ENCODE measurements at places on chromosomes 12 and 14.

DNA sequence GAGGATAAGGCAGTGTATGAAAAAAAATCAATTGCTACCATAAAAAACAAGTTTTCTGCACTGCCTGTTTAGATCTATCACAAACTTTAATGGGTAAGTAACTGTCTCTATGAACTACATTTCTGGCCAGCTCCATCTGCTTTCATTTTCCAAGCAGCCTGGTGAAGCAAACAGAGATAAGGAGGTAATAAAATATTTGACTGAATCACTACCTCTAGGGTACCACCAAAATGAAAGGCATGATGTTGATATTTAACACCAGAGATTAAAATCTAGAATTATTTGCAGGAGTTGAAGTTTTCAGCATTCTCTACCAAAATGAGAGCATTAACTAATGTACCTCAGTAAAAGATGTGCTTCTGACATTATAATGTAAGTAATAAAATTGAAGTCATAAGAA is 863.5 kb upstream of the MGAT4C start:
- DNase-seq, result no peak

DNA sequence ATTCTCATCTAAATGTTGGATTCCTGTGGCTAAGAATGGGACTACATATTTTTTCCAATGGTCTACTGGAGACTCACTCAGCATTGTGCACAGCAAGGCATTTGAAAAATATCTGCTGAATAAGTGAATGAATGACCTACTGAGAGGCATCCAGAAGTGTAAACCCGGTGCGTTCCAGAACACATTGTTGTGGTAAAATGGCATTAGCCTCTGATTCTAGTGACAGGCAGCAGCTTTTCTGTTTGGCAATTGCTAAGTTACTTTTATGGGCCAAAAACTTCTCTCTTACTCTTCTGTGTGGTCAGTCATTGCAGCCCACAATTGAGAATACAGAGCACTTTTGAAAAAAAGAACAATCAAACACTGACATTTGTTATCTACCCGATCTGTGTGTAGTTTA is 36.5 kb downstream of the WIF1 start:
- DNase-seq, result no peak

DNA sequence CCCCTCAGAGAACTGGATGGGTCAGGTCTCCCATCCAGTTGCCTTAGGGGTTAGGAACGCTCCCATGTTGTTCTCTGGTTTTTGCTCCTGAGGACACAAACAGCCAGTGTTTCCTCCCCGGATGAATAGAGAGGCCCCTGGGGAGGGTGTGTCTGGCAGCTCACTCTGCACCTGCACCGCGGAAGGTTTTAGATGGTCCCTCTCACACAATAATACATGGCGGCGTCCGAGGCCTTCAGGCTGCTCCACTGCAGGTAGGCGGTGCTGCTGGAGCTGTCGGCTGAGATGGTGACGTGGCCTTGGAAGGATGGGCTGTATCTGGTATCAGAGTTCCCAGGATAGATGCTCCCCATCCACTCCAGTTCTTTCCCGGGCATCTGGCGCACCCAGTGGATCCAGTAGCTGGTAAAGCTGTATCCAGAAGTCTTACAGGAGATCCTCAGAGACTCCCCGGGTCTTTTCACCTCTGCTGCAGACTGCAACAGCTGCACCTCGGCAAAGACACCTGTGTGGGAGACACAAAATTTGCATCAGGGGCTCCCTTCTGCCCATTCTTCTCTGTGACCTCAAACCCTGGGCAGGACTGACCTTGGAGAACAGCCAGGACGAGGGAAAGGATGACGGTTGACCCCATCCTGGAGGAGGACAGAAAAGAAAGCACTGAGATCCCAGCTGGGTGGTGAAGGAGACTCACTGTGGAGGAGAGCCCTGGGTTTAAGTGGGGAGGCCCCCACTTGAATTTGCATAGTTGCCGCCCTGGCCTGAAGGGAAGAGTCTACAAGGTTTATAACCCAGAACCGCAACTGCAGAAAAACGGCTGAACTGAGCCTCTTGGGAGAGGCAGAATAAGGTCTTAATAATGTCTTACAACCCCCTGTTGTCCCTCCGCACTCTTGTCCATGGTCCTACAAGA is 1324.8 kb downstream of the TMEM121 start:
- no peak for DNase-seq

- DNase-seq, result no peak
Observed at GRCh38 chr12:18443768-18444437, 182.6 kb downstream of the PIK3C2G start.

DNA sequence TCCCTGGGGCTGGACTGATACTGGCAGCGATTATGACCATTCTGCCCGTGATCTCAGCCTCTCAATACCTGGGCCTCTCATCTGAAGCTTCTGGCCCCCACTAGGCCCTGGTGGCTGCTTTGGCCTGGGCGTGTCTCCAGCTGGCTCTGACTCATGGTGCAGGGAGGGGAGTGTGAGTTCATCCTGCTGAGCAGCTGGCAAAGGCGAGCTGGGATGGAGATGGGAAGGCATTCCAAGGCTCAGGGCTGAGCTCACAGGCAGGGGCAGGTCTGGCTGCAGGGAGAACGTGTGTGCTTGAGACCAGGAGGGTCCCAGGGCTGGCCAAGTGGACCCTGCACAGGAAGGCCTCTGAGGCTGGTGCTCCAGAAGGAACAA is 221.8 kb downstream of the TMEM121 start:
- DNase-seq, result no peak

DNA sequence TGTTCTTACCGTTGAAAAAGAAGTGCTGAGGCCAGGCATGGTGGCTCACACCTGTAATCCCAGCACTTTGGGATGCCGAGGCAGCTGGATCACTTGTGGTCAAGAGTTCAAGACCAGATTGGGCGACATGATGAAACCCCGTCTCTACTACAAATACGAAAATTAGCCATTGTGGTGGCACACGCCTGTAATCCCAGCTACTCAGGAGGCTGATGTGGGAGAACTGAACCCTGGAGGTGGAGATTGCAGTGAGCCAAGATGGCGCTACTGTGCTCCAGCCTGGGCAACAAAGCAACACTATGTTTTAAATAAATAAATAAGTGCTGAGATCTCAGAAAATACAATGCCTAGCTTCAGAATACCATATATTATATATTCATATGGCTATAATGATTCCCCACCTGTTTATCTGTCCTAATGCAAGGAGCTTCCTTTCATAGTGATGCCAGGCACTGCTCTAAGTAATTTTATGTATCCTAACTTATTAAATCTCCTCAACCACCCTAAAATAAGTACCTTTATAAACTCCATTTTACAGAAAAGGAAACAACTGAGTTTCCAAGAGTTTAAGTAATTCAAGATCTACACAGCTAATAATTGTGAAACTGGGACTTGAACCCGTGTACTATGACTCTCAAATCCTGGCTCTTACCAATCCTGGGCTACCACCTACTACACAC is 7.3 kb downstream of the PHLDA1 start:
- no peak for DNase-seq

DNA sequence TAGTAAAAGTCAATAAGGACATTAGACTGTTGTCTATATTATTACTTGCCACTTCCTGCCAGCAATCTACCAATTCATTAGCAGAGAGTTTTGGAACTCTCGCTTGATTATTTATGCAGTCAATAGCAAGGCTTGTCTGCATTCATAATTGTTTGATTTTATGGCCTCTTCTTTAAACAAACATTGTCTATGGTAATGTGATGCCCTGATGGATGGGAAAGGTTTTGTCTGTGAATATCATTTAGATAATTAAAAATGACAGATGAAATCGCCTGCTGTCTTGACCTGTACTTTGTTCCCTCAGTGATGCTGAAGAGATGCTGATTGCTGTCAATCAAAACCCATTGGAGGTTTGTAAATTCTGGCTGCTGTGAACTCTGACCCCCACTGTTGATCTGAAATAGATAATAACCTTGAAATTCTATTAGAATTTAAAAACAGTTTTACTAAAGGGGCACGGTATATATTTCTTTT is 455.3 kb downstream of the NPAS3 start:
- DNase-seq, result no peak

- DNase-seq, result no peak
Observed at GRCh38 chr14:50342221-50343078, 30.3 kb downstream of the DMAC2L start.

- DNase-seq, result no peak
Observed at GRCh38 chr14:99670361-99671234, 13.5 kb upstream of the CYP46A1 start.

DNA sequence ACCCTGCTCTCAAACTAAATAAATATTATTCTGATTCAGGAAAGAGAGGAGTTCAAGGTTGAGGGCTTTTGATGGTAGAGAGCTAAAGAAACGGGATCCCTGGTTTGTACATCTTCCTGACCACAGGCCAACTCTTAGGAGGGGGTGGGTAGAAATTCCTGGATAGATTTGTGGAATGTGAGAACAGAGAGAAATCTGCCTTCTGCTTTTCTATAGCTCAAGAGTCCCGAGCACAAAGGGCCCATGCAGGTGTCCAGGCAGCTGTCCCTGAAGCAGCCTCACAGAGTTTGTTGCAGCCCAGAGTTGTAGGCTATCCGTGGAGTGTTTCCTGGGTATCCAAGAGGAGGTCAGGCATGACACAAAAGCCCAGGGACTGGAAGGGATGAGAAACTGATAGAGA is 198.6 kb downstream of the BCAT1 start:
- DNase-seq, result no peak

DNA sequence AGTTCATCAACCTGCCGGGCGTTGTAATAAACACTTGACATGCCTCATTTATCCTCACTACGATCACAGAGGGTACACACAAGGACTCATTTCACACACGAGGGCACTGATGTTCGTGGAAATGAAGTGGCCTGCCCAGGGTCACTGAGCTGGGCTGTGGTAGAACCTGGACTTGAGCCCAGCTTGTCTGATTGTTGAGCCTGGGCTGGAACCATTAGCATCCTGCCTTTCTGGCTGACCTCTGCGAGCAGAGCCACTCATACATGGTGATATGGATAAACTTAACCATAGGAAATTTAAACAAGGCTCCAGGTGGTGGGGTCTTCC is 16.6 kb upstream of the JDP2 start:
- no peak for DNase-seq

DNA sequence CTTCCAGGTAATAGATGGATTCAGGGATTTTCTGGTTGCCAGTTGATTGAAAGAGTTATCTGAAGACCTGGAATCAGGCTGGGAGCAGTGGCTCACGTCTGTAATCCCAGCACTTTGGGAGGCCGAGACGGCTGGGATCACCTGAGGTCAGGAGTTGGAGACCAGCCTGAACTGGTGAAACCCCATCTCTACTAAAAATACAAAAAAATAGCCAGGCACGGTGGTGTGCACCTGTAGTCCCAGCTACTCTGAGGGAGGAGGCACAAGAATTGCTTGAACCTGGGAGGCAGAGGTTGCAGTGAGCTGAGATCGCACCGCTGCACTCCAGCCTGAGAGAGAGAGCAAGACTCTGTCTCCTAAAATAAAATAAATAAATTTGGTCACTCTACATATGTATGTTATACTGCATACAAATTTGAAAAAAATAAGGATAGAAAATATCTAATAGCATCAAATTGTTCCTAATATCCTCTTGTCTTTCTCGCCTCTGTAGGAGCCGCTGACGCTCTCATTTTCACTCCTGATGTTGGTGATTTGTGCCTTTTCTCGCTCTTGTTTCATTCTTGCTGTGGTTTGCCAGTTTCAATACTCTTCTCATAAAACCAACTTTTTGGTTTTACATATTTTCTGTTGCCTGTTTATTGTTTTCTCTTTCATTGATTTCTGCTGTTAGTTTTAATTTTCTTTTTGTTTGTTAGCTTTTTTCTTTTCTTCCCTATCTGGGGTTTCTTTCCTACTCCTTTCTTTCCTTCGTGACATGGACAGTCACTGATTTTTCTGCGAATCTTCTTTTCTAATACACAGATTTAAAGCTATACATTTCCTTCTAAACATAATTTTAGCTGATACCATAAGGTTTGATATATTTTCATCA is 23.8 kb upstream of the PLD4 start:
- DNase-seq, result no peak

DNA sequence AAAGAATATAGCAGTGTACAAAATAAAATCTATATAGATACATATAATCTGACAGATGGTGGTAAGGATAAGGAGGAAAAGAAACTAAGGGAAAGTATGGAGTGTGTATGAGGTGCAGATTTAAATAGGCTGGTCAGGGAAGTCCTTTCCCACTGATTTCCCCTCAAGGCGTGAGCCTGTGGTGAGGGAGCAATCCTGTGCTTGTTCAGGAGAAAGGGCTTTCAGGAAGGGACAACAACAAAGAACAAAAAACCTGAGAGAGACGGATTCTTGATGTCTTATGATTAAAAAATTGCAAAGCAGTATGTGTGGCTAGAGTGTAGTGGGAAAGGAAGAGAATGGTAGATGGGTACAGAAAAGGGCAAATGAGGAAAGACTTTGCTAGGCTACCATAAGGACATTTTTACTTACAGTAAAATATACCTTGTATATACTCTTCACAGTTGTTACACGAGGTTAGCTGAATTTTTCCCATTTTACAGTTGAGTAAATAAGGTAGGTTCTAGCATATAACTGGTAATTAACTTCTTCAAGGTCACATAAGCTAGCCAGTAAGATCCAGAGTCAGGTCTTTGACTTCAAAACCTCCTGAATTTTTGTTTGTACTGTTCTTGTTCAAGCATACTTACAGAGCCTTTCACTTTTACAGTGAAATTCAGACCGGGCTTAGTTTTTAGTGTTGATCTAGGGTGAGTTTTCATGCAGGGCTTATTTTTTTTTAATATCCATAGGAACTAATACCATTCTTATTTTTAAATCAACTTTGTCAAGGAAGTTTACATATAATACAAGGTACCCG is 15.6 kb downstream of the CNOT2 start:
- DNase-seq, result no peak

DNA sequence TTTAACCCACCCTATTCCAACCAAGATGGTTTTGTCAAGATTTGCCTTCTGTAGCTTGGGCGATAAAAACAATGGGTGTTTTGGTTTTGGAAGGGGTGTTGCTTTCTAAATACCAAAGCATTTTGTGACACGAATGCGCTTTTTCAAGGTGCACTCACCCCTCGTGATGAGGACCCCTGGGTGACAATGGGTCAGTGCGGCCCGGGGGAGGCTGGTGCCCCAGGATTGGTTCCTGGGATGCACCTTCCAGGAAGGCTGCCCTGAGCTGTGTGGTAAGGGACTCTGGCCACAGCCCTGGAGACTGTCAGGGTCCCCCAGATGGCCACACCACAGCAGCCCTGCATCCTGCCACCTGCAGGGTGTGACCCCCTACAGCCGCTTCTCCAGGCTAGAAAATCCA is 180.6 kb upstream of the MYL2 start:
- no peak for DNase-seq

- DNase-seq, result no peak
Observed at GRCh38 chr14:56273951-56274350, 155.7 kb downstream of the PELI2 start.

DNA sequence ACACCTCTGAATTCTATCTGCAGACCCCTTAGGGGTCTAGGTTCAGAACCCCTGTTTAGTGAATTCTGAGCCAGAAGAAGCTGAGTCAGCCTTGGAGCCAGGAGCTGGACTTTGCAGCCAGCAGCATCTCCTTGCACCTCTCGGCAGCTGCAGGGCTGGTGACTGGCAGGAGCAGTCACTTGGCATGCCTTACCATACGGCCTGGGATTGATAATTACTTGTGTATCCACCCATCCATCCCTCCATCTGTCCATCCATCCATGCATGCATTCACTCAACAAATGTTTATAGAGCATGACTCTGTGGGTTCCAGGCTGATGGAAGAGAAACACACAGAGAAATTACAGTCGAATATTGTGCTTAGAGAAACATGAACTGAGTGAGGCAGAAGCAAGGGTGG is 67.5 kb upstream of the PRIMA1 start:
- DNase-seq, result no peak

GRCh38 chr12:125402874-125403789 is 337.9 kb downstream of the AACS start:
- DNase-seq, result no peak

GRCh38 chr12:128388461-128389000 is 121.6 kb downstream of the TMEM132C start:
- no peak for DNase-seq

Measured in keratinocyte (primary cell).